Stimulated activated CD8-positive, alpha-beta memory T cell treated with anti-CD3 and anti-CD28 coated beads, Interleukin-15, amount 100 ng/mL, for 24 hours (primary cell): ENCODE measurements at places on chromosomes 1 and 21.

GRCh38 chr1:167301355-167301754 is 80.7 kb downstream of the POU2F1 start:
- no peak for DNase-seq

- no peak for DNase-seq
These were observed 167.4 kb upstream of the C1orf21 start for GRCh38 chr1:184219414-184219813.

GRCh38 chr1:189654906-189655305 is 822.8 kb downstream of the BRINP3 start:
- no peak for DNase-seq

- no peak for DNase-seq
These were observed 45.8 kb upstream of the CYP2J2 start for GRCh38 chr1:59972216-59972927.

DNA sequence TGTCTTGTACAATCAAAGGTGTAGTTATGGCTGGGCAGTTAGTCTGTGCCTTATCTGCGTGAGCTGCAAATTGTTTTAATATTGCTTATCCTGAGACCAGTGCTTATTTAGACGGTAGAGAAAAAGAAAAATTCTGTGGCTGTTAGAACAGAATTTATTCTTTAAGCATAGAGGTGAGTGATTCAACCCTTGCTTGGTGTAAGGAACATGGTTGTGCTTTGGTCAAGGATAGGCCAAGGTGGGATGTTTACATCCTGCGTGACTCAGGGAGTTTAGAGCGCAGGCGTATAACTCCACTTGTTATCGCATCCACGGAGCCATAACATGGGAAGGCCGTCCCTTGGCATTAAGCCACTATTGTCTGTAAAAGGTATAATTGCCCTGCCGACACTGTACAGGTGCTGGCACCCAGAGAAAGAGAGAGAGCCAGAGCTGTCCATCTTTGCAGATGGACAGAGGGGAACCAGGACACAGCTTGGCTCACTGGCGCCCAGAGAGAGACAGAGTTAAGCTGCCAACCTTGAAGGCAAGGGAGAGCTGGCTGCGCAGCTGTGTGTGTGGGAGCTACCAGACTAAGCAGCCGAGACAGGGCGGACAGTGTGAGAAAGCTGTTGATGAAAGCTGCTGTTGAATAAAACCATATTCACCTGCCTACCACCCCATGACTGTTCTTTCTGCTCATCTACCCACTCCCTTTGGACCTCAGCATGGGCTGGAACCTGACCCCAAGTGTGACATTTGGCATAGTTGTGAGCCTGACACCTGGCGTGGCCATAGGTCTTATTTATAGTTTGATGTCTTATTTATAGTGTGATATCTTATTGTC is 200.4 kb downstream of the DYRK1A start:
- no peak for DNase-seq

GRCh38 chr21:45441431-45442255 is 36.7 kb downstream of the COL18A1 start:
- DNase-seq, result no peak

- no peak for DNase-seq
These were observed 110.7 kb downstream of the TNR start for GRCh38 chr1:175632667-175633066.

DNA sequence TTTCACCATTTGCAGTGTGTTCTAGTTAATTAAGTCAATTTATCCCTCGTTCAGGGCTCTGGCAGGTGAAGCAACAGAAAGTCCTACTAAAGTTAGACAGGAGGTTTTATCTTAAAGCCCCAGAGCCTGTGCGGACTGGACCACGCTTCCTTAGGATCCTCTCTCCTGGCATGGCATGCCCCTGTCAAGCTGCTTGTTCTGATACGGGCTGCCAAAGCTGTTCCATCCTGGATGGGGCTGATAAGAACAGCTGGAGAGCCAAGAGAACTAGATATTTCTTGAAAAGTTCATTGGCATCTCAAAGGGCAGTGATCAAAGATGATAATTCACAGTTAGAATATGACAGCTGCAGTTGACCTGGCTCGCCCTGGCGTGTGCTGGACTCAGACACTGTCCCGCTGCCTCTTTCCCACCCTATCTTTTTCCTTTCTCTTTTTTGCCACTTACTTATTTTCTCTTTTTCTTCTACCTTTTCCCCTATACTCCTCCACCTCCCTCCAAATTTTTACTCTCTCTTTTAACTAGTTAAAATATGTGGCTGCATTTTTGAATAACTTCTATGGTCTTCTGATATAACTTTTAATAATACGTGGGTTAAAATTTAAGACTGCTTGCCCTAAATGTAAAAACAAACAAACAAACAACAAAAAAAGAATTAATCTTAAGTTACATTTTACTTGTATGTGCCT is 96.7 kb downstream of the ABCA4 start:
- DNase-seq, result no peak

DNA sequence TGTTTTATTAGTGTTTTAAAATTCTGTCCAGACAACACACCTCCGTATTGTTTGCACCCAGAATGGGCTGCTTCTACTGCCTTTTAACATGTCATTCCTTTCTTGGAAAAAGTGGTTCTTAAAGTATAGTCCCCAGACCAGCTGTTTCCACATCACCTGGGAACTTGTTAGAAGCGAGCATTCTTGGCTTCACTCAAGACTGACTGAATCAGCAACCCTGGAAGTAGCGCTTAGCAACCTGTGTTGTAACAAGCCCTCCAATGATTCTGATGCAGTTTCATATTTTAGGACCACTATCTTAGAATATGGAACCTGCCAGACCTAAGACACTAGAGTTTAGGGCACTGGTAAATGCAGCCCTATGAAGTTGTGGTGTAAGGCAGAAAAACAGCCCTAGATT is 6.0 kb upstream of the PPIE start:
- DNase-seq, result no peak

DNA sequence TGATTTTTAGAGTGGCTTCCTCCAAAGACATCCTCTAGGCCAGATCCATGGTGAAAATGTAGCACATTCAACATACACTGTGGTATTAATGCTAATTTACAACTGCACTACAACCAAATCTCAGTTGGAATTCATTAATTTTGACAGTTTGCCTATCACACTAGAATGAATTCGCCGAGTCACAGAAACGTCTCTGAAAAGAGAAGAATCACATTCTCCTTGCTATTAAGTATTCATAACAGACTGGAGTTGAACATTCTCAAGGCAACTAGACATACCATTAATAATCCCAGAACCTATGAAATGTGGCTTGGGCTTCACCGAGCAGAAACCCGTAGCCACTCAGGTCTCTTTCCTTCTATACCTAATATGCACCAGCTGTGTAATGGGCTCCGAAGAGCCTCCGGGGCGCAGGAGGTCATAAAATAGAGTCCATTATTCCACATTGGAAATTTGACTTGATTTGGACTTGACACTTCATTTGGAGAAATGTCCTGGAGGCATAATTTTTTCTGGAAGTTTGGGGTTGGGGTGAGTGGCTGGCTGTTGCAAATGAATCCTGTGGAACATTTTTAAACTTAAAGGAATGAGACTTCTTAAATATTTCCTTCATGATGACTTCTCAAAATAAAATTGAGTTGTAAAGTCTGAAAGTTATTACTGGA is 117.1 kb downstream of the DSCAM start:
- DNase-seq, result no peak

- DNase-seq, result no peak
These were observed 629 bp downstream of the PGD start for GRCh38 chr1:10399444-10399941.

DNA sequence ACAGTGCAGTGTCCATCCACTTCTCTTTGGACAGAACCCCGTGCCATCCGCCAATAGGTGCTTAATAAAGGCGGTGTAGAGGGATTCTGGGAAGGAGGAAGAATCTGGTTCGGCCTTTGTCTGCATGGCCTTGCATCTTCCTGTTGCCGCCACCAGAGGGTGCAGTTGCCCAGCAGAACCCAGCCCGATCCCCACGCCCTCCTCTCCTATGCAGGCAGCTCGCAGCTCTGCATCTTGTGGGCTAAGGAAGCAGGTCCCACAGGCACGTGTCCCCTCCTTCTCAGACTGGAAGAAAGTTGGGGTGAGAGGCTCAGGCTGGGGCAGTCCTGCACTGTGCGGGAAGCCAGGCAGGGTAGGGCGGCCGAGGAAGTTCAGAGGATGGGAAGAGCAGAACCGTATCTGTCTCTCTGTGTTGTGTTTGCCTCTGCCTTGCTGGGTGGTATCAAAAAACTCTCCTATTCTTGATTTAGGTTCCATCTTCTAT is 20.8 kb downstream of the NAV1 start:
- peak; percentile 40 for DNase-seq

DNA sequence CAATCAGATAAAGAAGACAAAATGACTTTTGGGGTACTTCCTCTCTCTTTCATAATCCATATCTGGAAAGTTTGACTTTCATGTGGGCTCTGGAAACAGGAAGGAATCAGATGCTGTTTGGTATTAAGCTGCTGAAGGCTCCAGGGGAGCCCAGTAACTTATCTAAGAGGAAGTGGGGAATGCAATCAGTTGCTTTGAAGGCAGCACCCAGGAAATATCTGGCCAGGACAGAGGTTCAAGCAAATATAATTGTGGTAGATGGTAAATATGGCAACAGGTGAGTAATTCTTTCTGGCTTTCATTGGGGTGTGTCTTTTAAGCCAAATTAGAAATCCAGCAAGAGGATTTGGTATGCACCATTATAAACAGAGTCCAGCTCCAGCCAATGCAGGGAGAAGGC is 44.4 kb downstream of the COLGALT2 start:
- DNase-seq, result no peak

GRCh38 chr1:9127395-9128165 is 1.3 kb downstream of the GPR157 start:
- DNase-seq, result no peak

DNA sequence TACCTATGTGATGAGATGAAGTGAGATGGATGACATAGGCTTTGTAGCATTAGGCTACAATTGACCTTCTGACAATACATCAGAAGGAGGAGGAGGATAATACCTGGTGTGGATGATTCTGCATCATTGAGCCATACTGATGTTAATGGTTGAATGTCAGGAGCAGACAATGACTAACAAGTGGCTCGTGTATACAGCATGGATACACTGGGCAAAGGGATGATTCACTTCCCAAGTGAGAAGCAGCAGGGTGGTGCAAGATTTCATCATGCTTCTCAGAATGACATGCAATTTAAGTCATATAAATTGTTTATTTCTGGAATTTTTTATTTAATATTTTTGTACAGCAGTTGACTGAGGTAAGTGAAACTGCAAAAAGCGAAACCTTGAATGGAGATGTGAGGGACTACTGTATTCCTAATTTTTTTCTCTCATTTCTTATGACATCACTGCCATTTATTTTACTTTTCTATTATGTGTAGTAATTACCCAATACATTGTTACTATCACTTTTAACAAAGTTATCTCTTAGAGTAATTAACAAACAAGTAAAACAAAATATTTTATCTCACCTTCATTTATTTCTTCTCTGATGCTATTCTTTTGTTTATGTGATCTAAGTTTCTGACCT is 34.4 kb upstream of the COP1 start:
- no peak for DNase-seq

GRCh38 chr1:31787261-31787660 is 23.1 kb upstream of the ADGRB2 start:
- no peak for DNase-seq

GRCh38 chr21:15682977-15683376 is 46.8 kb upstream of the USP25 start:
- DNase-seq, result no peak

- no peak for DNase-seq
These were observed 27.1 kb downstream of the SHISAL2A start for GRCh38 chr1:52659851-52660596.

- DNase-seq, result no peak
These were observed 91.0 kb downstream of the TEX35 start for GRCh38 chr1:178603926-178604325.

DNA sequence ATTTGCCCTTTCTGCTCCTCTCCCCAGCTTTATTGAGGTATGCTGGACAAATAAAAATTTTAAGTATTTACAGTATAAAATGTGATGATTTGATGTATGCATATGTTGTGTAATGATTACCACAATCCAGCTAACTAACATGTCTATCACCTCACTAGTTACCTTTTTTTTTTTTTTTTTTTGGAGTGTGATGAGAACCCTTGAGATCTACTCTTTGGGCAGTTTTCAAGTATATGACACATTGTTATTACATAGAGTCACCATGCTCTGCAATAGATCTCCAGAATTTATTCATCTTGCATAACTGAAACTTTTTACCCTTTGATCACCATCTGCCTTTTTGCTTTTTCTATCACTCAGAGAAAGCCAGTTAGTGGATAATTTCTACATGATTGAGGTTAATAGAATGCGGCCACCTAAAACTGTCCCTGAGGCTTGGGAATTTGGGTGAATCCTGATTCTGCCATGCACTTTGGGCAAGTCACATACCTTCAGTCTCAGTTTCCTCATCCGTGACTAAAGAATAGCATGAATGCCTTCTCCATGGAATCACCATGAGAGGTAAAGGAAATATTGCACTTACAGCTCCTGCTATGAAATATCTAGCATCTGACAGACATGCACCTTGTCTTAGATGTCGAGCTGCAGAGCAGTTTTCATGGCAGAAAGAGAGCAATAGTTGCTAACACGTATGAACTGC is 295.2 kb downstream of the DISC1 start:
- DNase-seq, result no peak

GRCh38 chr1:33080373-33080772 is 580 bp upstream of the AZIN2 start:
- no peak for DNase-seq

GRCh38 chr1:98659879-98660278 is 1.6 kb upstream of the SNX7 start:
- no peak for DNase-seq

DNA sequence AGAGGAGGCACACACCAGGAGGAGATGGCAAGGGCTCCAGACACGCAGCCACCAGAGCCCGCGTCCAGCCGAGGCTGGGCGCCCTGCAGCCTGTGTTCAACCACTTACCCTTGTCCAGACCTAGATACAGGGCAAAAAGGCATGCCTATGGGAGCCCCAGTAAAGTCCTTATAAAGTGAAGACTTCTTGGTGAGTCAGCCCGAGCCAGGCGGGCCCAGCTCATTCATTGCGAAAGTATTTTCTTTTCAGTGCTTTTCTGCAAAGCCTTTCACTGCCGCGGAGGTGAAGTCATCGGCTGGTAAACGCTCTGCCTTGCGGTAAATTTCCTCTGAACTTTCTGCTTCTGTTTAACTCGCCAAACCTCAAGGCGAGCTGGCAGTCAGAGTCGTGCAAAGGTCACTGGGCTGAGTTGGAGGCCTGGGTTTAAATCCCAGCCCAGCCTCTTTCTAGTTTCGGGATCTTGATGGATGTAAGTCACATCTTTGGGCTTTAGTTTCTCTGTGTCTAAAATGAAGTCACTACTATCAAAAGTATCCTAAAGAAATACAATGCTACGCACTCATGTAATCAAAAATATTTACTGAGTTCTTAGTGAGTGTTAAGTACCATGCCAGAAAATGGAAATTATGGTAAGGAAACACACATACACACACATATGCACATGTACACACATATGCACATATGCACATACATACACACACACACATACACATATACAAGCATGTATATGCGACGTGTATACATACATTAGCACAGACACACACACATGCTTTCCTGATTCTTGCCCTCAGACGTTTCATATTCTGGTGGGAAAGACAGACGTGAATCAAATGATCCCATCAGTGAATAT is 54.7 kb upstream of the IFFO2 start:
- peak; percentile 29 for DNase-seq
